RPMI7951 (cell line): ENCODE measurements at places on chromosomes 2 and 18. TPM values are rescaled to one million over a fixed set of nuclear protein-coding genes. Genes with fewer than 3 reads are reported as not detected.

DNA sequence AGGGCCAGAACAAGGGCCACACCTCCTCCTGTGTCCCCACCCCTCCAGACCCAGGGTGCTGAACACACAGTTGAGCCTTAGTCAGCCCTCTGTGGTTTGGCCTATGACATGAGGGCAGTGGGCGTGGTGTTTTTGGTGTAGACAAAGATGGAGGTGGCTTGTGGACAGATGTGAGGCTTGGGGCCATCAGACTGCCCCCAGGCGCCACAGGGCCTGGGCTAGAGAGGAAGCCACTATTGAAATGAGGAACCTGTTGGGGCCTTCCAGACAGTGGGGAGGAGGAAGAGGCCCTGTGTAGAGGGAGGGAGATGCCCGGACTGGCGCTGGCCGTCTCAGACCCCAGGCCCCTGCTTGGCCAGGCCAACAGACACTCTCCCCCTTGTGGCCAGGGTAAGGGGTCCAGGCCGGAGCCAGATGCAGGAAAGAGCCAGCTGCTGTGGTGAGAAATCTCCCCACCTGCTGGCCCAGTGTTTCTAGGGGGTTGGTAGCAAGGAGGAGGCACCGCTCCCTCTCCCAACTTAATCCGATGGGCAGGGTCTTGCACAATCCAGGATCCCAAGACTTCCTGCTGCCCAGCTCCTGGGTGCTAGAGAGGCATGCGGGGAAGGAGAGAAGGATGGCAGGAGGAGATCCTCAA is 53.8 kb downstream of the SMAD7 start:
- DNase-seq, result peak; percentile 79

DNA sequence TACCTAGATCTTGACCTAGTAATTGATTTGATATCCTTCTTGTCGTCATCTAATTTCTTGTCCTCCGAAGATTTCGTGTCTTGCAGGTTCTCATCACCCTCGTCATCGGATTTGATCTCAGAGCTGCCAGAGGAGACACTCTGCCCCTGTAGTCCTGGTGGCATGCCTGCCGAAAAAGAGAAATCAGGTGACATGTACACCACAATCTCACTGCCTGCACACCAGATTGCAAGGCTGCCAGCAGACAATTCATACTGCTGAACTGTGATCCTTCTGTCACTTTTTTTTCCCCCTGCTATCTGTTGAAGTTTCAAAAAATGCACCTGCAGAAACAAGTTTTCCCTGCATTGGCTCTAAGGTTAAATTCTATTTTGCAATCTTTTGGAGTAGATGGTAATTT is 273.2 kb upstream of the CCDC68 start:
- DNase-seq, result no peak

- no peak for DNase-seq
Measured at GRCh38 chr2:43937269-43937820, 58.4 kb downstream of the LRPPRC start.

DNA sequence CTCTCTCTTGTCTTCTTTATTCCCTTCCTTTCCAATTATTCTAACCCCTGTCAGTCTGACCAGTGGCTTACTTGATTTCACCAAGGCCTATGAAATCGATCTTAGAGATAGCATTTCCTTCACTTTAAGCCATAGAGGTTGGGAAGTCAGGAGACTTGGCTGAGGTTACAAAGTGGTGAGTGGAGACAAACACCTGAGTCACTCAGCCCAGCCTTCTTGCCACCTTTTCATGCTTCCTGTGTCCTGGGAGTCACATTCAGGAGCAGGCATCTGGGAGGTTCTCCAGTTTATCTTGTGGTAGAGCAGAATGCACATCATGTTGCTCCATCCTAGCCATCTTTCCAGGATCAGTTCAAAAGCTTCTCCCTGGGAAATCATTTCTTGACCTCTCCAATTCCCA is 59.1 kb downstream of the VSNL1 start:
- DNase-seq, result no peak

DNA sequence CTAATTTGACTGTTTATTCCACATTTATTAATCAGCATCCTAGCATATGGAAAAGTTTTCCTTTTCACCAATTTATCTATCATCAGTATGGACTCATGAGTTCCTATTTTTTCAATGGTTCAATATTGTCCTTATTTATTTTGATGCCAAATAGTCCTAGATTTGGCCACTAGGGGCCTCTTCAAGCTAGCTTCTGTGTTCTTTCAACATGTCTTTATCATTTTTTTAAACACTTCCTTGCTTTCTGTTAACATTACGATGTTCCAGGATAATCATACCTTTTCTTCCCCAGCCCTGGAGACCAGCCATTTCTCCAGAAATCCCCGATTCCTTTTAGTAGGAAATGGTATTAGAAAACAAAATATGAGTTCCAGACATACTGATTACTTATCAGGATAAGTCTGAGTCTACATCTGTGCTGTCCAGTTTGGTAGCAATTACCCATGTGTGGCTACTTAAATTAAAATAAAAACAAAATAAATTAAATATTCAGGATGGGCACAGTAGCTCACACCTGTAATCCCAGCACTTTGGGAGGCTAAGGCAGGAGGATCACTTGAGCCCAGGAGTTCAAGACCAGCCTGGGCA is 70.6 kb downstream of the RPE start:
- DNase-seq, result peak; percentile 47

GRCh38 chr2:187594801-187595200 is 40.6 kb upstream of the TFPI start:
- no peak for DNase-seq

DNA sequence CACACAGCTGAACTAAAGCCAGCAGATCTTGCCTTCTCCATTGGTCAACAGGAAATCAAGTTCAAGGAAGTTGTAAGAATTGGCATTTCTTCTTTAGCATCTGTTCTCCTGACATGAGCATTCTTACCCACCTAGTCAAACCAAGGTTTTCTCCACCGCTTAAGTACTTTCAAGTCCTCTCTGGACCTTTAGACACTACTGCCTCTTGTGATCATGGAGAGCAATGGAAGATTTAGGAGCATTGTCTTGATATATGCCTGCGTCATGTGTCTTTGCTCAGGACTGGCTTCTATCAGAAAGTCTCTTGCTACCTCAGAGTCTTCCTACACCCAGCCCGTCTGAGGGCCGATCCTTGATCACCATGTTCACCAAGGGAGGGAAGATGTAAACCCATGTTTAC is 262.2 kb downstream of the PHLPP1 start:
- DNase-seq, result no peak

GRCh38 chr18:8552151-8552550 is 57.1 kb upstream of the RAB12 start:
- DNase-seq, result no peak

DNA sequence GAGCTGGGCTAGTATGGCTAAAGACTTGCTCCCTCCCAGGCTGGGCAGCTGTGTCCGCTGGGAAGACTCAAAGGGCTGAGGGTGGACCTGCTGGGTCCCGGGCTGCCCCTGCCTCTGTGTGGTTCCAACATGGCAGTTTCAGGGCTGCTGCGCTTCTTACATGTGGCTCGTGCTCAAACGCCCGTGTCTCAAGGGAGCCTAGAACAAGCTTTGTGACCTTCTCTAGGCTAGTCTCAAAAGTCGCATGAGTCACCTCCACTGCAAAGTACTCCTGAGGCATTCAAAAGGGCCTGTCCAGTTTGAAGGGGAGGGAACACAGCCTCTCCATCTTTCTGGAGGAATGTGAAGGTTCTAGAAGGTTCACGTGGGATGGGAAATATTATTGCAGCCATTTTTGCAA is 44.7 kb upstream of the RAB31 start:
- no peak for DNase-seq

- DNase-seq, result no peak
Measured at GRCh38 chr2:20530520-20530919, 83.6 kb downstream of the RHOB start.

- DNase-seq, result no peak
Measured at GRCh38 chr2:134290358-134290757, 36.5 kb downstream of the MGAT5 start.

- DNase-seq, result no peak
Measured at GRCh38 chr2:235500110-235500760, 6.4 kb downstream of the AGAP1 start.

DNA sequence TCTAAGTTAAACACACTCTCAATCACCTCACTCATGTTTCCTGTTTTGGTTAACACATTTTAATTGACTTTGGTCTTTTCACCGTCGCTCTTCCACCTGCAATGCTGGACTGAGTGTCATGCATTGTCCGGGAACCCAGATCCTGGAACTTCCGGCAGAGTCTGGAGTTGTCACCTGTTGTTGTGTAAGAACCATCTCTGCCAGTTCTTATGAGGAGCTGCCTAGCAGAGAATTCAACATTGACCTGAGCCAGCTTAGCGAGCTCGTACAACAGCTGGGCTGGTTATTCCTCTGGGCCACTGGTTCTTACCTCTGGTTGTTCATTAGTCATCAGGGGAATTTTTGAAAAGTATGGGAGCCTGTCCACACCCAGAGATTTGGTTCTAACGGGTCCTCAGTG is 75.7 kb downstream of the BCL2L11 start:
- DNase-seq, result no peak

- no peak for DNase-seq
Measured at GRCh38 chr18:70535041-70535440, 246.2 kb downstream of the SOCS6 start.

GRCh38 chr2:241680827-241681599 is 5.6 kb downstream of the DTYMK start:
- peak; percentile 97 for DNase-seq

DNA sequence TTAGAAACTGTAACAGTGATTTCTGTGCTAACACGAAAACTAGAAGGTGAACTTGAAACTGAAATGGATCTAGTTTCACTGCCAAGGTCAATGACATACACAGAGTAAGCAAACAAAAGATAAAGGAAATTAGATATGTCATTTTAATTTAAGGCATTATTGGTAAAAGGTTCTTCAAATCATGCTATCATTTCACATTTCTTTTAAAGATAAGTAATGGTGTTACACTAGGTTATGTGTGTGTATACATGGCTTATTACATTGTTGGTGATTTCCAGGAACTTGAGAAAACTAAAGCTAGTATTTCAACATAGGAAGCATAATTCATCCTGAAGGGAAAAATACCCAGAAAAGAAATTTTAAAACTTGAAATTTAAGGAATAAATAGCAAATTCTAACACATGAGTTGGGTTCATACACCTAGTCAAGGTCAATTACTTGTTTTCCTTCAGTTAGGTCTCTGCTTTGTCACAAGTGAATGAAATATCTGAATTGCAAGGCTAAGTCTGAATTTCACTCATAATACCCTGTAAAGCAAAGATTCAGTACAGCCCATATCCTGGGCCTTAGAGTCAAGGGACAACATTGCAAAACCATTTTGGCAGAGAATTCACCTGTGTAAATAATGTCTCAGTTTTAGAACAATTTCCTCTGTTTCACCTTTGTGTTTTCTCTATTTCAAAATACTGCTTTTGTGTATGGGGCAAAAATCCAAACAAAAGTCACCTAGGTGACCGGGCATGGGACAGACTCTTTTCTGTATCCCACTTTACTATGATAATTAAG is 141.6 kb downstream of the SRBD1 start:
- DNase-seq, result no peak

DNA sequence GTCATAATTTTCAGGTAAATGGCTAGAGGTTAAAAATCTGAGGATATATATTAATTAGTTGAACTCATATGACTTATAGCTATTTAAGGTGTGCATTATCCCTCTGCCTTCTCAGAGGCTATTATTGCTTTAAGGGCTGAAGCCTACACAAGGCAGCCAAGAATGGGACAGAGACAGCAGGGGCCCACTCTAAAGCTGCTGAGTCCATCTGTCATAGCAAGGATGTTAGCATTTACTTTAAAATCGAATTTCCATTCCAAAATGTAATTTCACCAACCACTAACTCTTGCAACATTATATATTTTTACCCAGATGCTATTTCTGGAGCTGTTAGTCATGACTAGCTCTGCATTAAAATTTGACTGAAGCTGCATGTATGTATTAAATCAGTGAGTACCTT is 236.3 kb upstream of the FSIP2 start:
- no peak for DNase-seq

DNA sequence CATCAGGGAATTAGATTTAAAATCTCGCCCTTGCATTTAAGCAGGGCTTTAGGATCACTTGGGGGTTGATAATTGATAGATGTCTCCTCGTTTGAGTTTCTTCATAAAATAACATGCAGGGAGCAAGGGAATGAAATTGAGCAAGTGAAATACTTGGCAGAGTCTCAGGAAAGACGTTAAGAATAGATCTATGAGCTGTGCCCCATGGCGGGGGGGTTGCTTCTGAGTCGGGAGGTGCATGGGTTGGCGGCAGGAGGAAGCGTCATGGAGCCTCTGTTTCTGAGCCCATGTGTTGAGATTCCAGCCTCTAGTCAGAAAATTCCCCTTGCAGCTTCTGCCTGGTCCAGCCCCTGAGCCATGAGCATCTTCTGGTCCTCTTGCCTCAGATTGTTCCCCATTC is 82.0 kb downstream of the APOB start:
- no peak for DNase-seq

DNA sequence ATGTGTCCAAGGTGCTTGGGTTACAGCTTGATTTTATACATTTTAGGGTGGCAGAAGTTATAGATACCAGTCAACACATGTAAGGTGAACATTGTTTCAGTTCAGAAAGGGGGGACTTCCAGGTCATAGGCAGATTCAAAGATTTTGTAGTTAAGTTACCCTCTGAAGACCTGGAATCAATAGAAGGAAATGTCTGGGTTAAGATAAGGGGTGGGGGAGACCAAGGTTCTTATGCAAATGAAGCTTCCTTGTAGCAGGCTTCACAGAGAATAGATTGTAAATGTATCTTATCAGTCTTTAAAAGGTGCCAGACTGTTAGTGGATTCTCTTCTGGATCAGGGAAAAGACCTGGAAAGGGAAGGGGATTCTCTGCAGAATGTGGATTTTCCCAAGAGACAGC is 42.4 kb downstream of the BMPR2 start:
- DNase-seq, result no peak

- peak; percentile 97 for DNase-seq
Measured at GRCh38 chr2:145043399-145043834, 523.5 kb upstream of the ZEB2 start.

- peak; percentile 99 for DNase-seq
Measured at GRCh38 chr2:148020111-148021058, at the start of gene ORC4. ORC4 (minus strand) TSS chr2:148020737; CDS start chr2:147975958, 44,779 bp downstream.

GRCh38 chr18:48529796-48530195 is 9.0 kb upstream of the CTIF start:
- peak; percentile 78 for DNase-seq

SLC9A4 gene
- not detected in 2 replicates for total RNA-seq

NEU2 gene
- total RNA-seq, result not detected in 2 replicates

NT5DC4 gene
- not detected in 2 replicates for total RNA-seq

BUB1 gene
- total RNA-seq, result 161 and 174 TPM in 2 replicates

TLX2 gene
- total RNA-seq, result 4.2 and 5.5 TPM in 2 replicates

SLC14A1 gene
- 28.6 and 43.4 TPM in 2 replicates for total RNA-seq

HJURP gene
- 115 TPM in 2 replicates for total RNA-seq

RND3 gene
- total RNA-seq, result 41.7 and 47.2 TPM in 2 replicates

MAPRE2 gene
- 24.3 and 32.0 TPM in 2 replicates for total RNA-seq

CHRNG gene
- total RNA-seq, result not detected in 2 replicates
